CD4-positive, alpha-beta T cell treated with Interleukin-15 for 1 hour (primary cell): ENCODE measurements at places on chromosomes 1 and 21.
A peak's percentile ranks its signal among the peaks of the same experiment; 100 is the strongest.

DNA sequence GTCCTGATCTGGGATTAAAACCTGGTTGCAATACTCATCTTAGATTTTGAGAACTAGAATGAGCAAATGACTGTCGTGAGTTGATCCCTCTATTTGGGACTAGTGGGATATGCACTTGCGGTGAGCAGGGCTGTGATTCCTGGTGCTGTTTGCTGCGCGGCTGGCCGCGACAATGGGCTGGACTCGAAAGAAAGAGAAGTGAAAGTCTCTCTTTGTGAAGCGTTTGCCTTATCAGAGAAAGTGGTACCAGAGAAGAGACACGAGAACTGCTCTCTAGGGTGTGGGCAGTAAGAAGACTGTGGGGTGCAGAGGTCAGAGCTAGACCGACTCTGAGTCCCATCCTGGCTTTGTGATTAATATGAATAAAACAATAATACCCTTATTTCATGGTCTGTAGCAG is 8.6 kb downstream of the ST6GALNAC3 start:
- DNase-seq: no peak

- DNase-seq: no peak
Measured at GRCh38 chr1:238499021-238499420, 608.3 kb upstream of the ZP4 start.

DNA sequence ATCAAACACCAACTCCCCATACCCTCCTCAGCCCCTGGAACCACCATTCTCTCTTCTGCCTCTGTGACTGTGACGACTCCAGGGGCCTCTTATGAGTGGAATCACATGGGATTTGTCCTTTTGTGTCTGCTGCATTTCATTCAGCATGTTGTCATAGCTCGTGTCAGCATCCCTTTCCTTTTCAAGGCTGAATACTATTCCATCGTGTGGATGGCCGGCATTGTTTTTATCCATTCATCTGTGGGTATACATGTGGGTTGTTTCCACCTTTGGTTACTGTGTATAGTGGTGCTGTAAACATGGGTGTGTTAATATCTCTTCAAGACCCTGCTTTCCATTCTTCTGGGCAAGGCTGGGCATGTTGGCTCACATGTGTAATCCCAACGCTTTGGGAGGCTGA is 17.1 kb upstream of the OBSCN start:
- no peak for DNase-seq

- peak; percentile 55 for DNase-seq
Measured at GRCh38 chr1:45512641-45513054, 9.0 kb downstream of the PRDX1 start.

DNA sequence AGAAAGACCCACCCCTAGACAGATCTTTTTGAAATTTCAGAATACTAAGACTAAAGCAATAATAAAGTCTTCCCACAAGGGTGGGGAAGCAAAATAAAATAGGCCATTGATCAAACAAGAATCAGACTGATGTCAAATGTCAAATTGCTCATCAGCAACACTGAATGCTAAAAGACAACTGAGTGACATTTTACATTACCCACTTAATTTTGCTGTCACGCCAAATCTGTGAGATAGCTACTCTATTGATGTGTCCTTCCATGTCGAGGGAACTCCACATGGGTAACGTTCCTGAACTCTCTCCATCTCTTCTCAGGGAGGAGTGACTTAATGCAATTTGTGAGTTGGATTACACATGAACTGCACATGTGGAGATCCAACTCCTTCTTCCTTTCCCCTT is 271.7 kb upstream of the CAMK1G start:
- no peak for DNase-seq

GRCh38 chr1:81678779-81679178 is 122.0 kb upstream of the ADGRL2 start:
- no peak for DNase-seq

- no peak for DNase-seq
Measured at GRCh38 chr21:42336054-42336453, 14.7 kb downstream of the TFF2 start.

DNA sequence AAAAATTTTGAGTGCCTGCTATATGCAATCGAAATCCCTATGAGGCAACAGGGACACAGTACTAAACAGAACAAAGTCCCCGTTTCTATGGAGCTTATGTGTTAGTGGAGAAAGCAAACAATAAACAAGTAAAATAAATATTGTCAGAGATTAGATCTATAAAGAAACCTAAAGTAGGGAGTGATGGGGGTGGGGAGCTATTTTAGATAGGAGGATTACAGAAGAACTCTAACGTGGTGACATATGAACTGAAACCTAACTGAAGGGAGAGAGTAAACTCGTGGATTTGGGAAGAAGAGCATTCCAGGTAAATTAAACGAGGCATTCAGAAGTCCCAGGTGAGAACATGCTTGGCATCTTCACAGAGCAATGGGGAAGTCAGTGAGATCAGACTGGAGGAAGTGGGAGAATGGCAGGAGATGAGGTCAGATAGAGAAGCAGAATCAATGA is 154.5 kb downstream of the DENND1B start:
- no peak for DNase-seq
